Mucosa of descending colon (tissue), 3 donors: ENCODE measurements at places on chromosomes 2 and 18. TPM values are rescaled to one million over a fixed set of nuclear protein-coding genes. Genes with fewer than 3 reads are reported as not detected.

GRCh38 chr2:44360749-44361329 is 455 bp downstream of the PREPL start:
- DNase-seq = no peak

- DNase-seq = peak; percentile 87
These were observed at the start of gene RNU2-63P for GRCh38 chr2:88016086-88016959. Gene RNU2-63P, minus strand, starts transcription at chr2:88016547.

GRCh38 chr2:20484810-20485611 is 38.1 kb downstream of the RHOB start:
- DNase-seq = no peak

Gene LRRFIP1
- 120 TPM for total RNA-seq

Gene GRHL1
- total RNA-seq = 0.41 TPM

GRCh38 chr2:97735161-97735561 is 21.8 kb downstream of the ZAP70 start:
- DNase-seq = no peak
